ENCODE measurements at places on chromosomes 3 and 15.

- no peak for DNase-seq
Observed at GRCh38 chr3:102295756-102296155, 139.1 kb upstream of the ZPLD1 start.

GRCh38 chr3:157738441-157738840 is 235.2 kb upstream of the VEPH1 start:
- DNase-seq, result no peak

DNA sequence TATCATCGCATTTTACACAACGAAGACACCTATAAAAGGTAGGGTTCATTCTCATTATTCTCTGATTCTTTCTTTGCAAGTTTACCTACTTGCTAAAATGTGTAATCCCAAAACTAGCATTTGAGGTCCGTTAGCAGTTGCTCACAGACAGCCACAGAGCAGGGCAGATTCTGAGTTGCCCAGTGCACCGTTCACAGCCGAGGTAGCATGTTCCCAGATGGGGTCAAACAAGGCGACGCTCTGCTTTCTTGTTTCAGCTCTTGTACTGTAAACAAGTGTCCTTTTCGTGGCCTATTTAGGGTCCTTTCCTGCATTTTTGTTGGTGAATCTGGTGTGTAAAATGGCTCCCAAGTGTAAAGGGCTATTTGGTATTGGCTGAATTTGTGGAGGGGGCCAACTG is 3.1 kb downstream of the PPP1R2 start:
- no peak for DNase-seq

DNA sequence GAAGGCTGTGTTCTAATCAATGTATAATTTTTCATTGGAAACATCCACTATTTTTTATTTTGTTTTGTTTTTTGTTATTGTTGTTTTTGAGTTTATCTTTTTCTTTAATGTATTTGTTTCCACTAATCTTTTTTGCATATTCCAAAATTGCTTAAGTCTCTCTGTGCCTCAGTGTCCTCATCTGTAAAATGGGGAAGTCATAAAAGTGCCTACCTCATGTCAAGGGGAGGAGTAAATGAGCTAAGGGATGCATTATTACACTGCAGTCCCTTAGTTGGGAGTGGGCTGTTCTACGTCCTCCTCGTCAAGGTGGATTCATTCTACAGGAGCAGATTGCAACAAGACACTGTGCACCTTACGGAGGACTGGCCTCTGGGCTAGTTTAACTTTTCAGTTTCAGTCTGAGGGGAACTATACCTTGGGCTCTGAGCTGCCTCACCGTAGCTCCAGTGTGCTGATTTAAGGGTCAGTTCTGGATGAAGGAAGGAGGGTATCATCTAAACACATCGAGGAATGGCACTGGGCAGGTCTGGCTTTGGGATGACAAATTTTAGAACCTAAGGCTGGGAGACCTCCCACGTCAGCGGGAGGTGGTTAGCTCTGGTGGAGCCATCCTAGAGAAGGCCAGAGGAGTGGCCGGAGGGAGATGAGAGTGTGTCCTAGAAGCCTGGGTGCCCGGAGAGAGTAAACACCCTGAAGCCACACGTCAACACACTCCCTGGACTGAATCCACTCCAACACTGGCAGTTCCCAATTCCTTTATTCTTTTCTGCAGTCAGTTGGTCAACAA is 5.1 kb upstream of the SRP14 start:
- no peak for DNase-seq

- no peak for DNase-seq
Observed at GRCh38 chr3:156676768-156677479, 2.5 kb downstream of the TIPARP start.
